ENCODE measurements at places on chromosomes 2 and 18. TPM values are rescaled to one million over a fixed set of nuclear protein-coding genes. Genes with fewer than 3 reads are reported as not detected.

- no peak for DNase-seq
These were observed 271.6 kb upstream of the SETBP1 start for GRCh38 chr18:44409071-44409470.

DNA sequence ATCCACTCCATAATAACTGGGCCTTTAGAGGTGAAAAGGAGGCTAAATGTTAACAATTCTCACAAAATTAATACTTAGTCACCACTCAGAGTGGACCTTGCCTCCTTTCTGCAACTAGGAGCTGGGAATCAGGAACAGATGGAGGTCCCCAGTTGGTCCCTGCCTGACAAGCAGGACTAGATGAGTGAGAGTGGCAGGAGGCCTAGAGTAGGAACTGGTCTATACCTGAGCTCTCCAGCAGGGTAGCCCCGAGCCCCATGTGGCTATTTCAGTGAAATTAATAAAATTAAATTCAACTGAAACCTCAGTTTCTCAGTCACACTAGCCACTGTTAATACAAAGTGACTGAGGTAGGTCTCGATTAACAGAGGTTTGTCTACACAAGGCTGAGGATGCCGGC, 150.5 kb downstream of the MYO5B start:
- DNase-seq: no peak

DNA sequence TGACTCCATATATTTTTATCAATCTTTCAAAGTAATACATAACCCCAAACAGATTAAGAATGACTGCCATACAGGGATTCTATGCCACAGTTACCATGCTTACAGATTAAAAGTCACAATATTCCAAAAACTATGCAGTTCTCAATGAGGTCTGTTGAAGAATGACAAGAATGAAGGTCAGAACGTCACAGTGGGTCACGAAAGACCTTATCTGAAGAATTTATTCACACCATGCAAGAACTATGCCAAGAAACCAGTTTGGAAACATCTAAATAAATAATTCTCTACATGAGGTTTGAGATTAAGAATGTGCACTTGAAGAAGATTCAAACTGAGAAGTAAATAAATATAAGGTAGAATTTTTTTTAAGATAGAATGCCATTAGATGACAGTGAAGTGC, 253.3 kb downstream of the EXOC6B start:
- no peak for DNase-seq

DNA sequence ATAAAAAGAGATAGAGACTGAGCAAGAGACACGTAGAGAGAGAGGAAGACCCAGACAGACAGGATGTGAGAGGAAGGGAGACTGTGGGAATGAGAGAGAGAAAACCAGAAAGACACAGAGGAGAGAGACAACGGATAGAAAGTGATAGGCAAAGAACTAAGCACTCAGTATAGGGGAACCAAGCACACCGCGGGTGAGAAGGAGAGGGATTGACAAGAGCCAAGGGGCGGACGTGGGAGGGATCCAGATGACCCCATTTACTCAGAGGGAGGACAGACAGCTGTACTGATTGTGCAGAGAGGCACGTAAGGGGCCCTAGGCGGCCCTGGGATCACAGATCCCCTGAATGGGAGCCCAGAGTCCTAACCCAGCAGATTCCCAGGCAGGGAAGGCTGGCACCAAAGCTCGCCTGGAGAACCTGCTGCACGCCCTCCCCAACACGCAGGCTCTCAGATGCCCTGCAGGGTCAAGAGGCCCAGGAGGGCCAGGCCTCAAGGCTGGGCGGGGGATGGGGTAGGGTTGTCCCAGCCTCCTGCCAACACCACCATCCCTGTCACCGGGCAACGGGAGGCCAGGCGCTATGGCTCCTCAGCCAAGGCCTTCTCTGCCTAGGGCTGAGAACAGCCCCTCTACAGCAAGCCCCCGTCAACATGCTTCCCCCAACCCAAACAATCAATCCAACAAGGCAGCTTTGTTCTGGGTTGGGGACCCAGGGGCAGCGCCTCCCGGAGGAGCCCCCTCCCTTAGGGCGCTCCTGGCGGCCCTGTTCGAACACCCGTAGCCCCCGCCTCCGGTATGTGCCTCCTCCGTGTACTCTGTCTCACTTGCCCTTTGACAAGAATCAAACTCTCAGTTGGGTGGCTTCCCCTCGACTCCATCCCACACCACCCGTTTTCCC, 579 bp downstream of the LOXL3 start:
- DNase-seq: no peak

GRCh38 chr2:67600946-67601345, 203.8 kb downstream of the ETAA1 start:
- no peak for DNase-seq

Gene SAG
- not detected for polyA plus RNA-seq

GRCh38 chr2:137775529-137775928, 188.7 kb upstream of the HNMT start:
- no peak for DNase-seq

- DNase-seq: no peak
These were observed 260.4 kb downstream of the METTL4 start for GRCh38 chr18:2310886-2311285.

Data from BJ (cell line).